ENCODE measurements at places on chromosomes 6 and 20.
A peak's percentile ranks its signal among the peaks of the same experiment; 100 is the strongest.

- DNase-seq = peak; percentile 63
These were observed 149.8 kb downstream of the BTBD9 start for GRCh38 chr6:38489951-38490350.

DNA sequence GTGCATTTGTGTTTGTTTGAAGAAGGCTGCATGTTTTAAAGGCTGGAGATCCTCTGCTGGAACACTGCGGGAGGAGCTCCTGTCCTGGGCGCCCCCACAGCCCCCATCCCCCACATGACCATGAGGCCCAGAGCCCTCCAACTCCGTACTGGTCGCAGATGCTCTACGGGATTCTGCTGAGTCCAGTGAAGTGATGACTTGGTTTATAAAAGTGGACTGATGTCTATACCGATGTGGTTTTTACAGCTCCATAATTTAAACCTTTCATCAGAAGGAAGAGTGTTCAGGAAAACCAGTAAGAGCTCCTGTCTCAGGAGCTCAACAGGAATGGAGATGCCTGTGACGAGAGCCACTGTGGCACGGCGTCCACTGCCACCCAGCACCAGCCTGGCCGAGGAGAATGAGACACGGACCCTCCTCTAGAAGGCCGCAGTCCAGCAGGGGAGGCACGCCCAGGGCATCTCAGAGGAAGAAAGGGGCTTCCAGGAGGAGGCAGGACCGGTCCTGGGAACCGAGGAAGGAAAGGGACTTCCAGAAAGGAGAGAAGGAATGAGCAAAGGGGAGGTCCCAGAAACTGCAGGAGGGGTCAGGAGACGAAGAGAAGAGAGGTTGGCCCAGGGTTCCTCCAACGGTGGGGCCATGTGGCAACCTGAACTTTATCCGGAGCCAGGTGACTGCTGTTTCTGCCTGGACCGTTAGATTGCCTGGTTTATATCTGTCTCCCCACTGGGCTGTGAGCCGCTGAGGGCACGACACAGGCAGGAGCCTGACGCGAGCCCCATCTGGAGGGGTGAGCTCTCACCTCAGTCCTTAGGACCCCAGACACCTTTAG, 26.9 kb downstream of the BFSP1 start:
- DNase-seq = no peak

DNA sequence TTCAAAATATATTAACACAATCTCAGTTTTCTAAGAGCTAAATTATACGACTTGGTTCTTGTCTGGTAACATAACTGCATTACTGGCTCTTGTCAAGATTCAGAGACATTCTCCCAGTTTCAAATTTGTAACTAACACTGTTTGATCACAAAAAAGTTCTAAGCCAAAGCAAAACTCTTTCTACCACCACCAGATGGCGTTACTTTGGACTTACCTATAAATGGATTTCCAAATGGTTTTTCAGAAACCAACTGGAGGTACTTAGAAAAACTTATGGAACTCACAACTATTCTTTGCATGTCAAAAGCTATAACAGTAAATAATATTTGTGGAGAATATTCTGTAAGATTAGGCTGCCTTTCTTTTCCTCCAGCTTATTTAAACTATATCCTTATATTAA, 34.2 kb upstream of the GFRAL start:
- DNase-seq = peak; percentile 12

DNA sequence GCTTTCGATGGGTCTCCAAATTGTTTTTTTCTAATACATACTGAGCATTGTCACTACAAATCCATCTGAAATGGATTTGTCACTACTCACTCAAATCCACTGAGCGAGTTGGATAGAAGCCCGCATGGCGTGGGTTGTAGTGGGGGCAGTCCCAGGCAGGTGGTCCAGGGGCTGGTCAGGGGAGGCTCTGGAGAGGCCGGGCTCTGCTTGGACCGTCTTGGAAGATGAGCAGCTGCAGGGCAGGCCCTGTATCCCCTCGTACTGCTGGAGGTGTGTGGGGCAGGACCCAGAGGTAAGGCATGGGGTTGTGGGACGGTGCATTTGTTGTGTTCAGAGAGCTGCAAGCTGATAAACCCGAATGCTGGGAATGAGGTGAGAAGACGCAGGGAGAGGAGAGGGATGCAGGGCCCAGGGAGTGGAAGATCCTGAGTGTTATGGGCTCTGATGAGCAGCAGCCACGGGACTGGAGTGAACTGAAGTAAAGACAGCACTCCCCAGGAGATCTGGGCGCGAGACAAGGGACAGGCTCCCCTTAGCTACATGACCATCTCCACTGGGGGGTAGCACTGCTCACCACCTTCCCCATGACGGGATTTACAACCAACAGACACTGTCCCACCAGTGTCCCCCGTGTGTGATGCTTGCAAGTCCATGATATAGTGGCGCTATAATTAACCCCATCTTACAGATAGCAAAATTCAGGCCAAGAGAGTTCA, 45.9 kb downstream of the PSMG4 start:
- no peak for DNase-seq

DNA sequence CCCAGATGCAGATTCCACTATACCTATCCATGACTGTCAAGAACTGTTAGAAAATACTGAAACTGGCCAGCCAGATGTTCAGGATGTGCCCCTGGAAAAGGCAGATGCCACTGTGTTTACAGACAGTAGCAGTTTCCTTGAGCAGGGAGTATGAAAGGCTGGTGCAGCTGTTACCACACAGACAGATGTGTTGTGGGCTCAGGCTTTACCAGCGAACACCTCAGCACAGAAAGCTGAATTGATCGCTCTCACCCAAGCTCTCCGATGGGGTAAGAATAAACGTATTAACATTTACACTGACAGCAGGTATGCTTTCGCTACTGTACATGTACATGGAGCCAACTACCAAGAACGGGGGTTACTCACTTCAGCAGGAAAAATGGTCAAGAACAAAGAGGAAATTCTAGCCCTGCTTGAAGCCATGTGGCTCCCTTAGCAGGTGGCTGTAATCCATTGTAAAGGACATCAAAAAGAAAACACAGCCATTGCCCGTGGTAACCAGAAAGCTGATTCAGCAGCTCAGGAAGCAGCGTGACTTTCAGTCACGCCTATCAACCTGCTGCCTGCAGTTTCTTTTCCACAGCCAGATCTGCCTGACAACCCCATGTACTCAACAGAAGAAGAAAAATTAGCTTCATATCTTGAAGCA, 459.7 kb upstream of the HTR1E start:
- DNase-seq = no peak

Data from EL (cell line).